ENCODE measurements at places on chromosomes 13 and 19.

DNA sequence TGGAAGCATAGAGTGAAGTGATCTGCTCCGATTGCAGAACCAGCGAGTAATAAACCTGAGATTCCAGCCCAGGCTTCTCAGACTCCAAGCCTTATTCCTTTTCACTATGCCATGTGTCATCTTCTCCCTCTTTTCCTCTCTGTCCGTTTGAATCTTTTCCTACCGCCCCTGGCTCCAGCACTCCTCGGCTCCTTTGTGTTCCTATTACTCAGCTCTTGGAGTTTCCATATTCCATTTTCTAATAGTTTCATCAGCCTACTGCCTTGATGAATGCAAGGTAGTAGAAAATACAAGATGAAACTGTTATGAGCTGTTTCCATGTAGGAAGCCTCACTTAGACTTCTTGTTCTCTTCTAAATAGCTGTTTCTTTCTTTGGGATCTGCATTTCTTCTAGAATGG lies 138.6 kb downstream of the MYO16 start:
- no peak for DNase-seq

GRCh38 chr13:32986552-32986951 lies 29.7 kb upstream of the KL start:
- no peak for DNase-seq

DNA sequence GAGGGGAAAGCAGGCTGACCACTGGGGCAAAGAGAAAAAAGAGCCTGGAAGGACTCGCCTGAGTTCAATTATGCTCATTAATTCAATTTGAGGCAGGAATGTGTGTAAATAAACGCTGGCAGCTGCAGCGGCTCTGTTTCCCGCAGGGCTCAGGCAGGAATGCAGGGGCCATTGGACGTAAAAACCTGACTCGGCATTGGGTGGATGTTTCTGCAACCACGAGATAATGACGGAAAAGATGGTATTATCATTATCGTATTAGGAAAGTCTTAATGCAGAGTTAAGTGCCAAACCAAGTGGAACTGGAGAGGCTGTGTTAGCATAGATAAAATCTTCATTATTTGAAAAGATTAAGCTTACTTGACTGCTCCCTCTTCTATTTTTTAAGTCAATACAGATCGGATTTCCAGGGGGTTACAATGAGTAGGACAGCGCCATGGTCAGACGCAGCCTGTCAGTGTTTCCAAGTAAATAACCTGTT lies 169.8 kb downstream of the SHISA2 start:
- no peak for DNase-seq

DNA sequence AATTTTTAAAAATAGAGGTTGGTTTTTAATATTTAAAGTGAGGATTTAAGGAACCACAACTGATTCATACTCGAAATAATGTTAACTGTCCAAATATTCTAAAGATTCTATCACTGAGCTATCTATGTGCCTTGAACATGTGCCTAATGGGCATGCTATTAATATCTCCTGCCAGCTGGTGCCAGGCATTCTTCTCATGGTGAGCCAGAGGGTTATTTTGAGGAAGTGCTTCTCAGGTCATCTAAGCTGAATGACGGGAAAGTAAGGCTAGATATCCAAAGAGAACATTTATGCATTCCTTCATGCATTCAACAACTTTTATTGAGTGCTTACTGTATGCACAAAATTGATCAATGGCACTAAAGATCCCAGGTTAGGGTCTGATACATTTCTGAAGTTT lies 138.2 kb downstream of the PIBF1 start:
- peak; percentile 15 for DNase-seq

DNA sequence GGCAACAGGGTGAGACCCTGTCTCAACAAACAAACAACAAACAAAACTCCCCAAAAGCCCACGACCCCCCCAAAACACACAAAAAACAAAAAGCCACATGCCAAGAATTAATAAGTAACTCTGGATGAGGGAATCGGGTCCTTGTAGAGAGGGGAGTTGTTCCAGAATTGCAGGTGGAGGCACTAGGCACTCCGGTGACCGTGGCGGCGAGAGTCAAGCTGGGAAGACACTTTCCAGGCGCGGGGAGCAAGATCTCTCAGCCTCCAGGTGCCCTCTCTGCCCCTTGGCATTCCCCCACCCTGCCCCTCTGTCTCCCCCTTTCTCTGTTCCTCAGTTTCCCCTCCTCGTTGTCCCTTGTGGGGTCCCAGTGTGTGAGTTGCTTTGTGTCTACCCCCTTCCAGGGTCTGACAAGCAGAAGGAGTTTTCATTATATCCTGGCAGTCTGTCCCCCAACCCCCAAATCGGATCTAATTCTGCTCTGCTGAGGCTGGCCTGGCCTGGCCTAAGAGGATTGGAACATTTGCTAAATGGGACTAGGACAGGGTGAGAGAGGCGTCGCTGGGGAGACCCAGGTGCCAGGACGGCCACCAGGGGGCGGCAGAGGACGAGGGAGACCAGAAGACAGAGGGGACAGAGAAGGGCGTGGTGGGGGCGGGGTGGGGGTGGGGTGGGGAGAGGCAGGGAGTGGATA lies 8.3 kb upstream of the CRX start:
- DNase-seq: peak; percentile 34

DNA sequence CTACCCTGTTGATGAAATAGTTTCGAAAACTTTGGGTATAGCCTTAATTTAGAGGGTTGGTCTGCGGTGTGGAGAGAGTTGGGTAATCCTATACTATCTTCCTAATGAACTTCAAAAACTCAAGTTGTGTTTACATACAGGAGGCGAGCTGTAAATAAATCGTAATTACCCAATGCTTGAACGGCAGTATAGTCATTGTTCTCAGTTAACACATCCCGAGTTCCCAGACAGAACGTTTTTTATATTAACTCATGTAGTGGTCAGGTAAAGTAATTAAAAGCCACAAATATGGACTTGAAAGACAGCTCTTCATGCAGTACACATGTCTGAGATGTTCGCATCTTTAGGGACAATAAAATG lies 1.5 kb downstream of the PDS5B start:
- DNase-seq: no peak

- peak; percentile 76 for DNase-seq
These were observed 1.7 kb upstream of the FAM98C start for GRCh38 chr19:38401148-38401547.

DNA sequence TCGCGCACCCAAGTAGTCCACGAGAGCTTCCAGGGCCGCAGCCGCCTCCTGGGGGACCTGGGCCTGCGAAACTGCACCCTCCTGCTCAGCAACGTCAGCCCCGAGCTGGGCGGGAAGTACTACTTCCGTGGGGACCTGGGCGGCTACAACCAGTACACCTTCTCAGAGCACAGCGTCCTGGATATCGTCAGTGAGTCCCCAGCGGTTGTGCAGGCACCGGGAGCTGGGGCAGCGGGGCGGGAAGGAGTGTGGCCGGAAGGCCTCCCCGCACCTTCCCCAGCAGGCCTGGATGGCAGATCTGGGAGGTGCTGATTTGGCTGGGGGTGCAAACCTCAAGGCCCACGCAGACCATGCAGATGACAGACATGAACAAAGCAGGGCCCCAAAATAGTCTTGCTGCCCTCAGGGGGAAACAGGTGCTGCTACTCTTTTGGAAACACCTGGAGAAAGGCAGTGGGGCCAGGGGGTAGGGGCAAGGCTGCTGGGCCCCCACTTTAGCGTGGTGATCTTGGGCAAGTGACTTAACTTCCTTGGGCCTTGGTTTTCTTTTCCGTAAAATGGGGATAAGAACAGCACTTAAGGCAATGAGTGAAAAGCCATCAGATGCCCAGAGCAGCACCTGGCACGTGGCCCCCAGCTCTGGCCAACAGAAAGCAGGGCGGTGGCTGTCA lies 4.0 kb downstream of the MAG start:
- DNase-seq: no peak

GRCh38 chr19:49149652-49150105 lies 5.5 kb downstream of the HRC start:
- peak; percentile 43 for DNase-seq

DNA sequence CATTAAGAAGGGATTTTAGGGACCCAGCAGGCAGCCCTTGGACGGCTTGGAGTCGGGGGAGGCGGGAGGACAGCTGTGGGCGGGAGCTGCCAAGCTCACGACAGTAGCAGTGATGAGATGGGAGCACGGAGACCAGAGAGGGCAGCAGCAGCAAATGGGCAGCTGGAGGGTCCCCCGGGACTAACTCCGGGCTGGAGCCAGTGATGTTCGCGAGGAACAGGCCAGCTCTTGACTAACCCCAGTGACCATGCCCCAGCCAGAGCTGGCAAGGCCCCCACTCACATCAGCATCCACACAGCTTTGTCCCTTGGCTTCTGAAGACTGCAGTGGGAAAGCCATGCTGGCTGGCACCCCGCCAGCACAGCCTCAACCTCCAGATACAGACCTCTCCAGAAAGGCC lies 81.9 kb downstream of the RAB20 start:
- no peak for DNase-seq

GRCh38 chr19:22607653-22608430 lies 26.3 kb upstream of the ZNF492 start:
- DNase-seq: no peak

DNA sequence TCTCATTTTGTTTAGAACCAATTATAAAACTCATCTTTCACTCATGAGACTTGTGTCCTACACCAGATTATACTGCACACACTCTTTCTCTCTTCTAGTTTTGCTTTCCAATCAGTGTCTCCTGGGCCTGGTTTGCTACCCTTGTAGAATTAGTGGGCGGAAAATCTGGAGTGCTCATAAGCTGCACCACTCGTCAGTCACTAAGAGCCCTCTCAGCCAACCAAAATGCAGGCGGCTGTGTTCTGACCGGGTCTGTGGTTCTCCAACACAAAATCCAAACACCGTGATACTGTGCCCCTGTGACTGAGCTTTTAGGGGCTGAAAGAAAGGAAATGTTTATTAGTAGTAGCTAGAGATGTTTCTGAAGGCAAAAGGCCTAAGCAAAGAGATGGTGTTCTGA lies 83.7 kb upstream of the OBI1 start:
- no peak for DNase-seq

- no peak for DNase-seq
These were observed 998 bp downstream of the NFKBIB start for GRCh38 chr19:38900743-38901190.

GRCh38 chr19:14097532-14098151 lies 7.1 kb upstream of the SAMD1 start:
- no peak for DNase-seq

DNA sequence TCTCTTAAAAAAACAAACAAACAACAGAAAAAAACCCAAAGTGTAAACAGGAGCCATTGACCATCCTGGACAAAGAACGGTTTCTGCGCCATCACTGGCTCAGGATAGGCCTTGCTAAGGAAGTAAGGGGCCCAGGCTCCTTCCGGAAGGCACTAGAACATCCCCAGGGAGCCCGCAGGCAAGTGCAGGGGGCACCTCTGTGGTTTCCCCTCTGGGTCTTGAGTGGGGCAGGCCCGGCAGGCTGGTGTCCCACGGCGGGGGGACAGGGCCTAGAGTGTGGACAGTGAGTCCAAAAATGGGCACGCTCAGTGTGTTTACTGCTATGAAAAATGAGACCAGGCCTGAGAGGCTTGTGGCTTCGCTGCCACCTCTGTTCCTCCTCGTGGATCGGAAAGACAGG lies 14.8 kb upstream of the RANBP3 start:
- DNase-seq: no peak

DNA sequence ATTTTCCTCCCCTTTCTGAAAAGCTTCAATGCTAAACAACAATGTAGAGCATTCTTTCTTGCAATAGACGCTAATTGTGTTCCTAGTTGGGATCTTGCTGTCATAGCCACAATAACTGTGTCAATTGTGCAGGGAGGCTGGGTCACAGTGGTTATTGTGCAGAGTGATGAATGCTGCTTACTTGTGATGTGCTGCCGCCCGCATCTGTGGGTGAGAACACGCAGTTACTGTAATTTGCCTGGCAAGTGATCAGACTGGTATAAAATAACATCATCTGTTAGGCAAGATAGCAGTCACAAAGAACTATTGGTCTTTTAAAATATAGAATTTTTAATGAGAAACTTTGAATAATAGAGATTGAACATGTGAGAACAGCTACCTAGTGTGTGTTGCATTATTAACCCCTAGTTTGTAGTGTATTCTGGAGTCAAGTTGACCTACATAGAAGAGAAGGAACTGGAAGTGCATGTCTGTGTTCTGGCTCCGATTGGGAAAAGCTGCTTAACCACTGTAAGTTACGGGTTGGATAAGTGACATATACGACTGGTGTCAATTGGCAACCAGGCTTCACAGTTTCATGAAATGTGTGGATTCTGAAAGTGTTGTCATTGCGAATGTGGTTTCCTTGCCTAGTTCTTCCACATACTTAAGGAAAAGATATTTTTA lies 43.6 kb downstream of the SLAIN1 start:
- no peak for DNase-seq

DNA sequence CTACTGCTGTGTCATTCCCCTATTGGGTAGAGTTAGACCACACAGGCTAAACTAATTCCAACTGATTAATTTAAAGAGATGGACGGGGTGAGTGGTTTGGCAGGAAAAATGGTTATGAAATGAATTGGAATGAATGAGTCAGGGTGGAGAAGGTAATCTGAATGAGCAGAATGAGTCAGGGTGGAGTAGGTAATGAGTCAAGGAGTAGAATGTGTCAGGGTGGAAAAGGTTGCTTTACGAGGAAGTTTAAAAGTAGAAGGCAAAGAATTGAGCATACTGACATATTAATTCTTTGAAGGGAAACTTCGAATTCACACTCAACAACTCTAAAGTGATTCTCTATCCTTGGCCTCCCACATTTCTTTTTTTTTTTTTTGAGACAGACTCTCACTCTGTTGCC lies 12.7 kb upstream of the ZNF121 start:
- DNase-seq: peak; percentile 88

DNA sequence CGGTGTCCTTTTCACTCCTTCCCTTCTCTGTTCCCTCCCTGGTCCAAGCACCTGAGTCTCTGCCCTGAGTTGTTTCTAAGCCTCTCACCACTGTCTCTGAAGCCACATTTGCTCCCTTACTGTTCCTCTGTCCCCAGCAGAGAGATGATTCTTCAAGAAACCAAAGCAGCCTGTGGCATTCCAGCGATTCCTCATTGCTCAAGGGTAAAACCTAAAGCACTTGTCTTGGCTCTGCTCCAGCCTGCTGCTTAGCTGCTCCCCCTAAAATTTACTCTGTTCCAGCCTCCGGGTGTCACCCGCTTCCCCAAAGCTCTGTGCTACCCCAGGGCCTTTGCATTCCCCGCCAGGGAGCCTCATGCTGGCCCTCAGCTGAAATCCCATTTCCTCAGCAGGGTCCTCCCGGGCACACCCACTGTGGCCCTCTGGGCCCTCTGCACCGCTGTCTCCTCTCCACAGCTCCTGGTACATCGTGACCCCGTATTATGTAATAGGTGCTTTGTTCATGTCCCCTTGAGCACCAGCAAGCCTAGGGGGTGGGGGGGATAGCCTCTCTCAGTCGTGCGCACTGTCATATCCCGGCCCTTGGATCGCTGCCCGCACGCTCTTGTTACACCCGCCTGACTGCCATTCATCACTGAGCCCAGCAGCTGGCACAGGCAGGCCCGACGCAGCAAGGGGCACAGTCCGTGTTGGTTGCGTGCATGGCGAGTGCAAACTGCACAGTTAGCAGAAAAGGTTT lies 15.8 kb downstream of the TECR start:
- no peak for DNase-seq

GRCh38 chr13:49326222-49326917 lies 78.6 kb downstream of the CDADC1 start:
- DNase-seq: no peak

GRCh38 chr19:30328096-30328495 lies 44.1 kb upstream of the ZNF536 start:
- DNase-seq: no peak

- no peak for DNase-seq
These were observed 2293.3 kb downstream of the PCDH9 start for GRCh38 chr13:64936879-64937278.

- no peak for DNase-seq
These were observed 93.6 kb downstream of the KL start for GRCh38 chr13:33109801-33110200.

GRCh38 chr19:48445256-48445605 lies 552 bp upstream of the GRWD1 start:
- DNase-seq: peak; percentile 63

Data from NCI-H226 (cell line).